ENCODE measurements at places on chromosomes 2 and 18.

DNA sequence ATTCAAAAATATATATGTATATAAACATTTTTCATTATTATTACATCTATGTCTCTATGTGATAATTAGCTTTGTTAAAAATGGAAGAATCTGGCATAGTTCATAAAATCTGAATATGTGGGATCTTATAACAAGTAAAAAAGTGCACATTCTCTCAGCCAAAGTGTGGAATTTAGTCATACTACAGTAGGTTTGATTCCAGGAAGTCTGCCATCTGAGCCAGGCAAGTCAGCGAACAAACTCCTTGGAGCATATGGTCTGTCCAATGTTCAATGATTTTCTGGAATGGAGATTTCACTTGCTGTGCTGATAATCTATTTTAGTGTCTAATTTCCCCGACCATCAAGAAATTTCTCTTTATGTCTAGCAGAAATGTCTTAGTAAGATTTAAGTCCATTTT, 1033.2 kb upstream of the NXPH2 start:
- DNase-seq = no peak

DNA sequence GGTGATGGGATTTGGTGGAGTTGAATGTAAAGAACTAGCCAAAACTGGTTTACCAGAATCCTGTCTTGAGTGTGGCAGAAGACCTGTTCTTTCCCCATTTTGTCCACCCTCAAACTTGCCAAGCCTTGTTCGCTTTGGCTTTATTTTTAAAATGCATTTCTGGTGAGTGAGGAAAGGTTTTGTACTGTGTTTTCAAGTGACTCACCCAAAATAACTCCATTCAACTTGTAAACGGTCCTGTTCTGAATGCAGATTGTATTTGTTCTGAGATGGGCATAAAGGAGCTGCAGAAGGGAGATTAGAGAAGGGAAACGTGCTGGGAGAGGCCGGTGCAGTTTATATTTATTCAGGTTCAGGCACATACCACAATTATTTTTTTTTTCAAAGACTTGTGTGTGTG, 5.3 kb upstream of the ITPRID2 start:
- DNase-seq = no peak

DNA sequence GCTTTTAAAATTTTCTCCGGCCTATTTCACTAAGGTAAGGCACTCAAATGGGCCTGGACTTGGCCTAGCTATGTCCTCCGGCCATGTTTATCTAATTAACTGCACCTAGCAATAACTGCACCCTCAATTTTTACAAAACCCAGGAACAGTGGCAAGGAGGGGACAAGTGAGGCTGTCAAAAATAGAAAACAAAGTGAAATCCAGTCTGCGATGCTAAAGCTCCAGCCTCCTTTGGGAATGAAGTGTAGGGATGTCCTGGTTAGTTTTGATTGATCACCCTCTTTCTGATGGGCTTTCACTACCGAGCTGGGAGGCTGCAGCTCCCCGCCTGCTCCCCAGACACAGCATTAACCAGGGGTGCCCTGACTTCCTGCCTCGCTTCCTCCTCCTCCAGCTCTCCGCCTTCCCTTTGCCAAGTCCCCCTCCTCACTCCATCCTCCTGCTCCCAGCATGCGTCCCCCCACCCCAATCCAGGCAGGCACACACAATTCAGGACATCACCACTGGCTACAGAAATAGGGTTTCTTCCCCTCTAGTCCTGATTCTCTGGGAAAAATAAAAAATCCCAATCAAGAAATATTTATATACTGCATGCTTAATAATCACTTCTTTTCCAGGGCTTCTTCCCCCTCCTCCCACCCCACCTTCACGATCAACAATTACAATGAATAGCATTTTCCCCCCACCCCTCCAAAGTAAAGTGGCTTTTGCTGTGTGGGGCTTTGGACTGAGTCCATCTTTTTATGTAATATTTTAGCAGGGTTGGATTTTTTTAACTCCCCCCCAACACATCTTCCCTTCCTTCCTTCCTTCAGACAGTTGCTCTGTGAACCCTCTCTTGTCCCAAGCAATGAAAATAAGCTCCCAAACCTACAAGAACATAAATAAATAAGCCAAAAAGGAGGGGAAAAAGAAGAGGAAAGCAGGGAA, 3.3 kb upstream of the POU3F3 start:
- no peak for DNase-seq

DNA sequence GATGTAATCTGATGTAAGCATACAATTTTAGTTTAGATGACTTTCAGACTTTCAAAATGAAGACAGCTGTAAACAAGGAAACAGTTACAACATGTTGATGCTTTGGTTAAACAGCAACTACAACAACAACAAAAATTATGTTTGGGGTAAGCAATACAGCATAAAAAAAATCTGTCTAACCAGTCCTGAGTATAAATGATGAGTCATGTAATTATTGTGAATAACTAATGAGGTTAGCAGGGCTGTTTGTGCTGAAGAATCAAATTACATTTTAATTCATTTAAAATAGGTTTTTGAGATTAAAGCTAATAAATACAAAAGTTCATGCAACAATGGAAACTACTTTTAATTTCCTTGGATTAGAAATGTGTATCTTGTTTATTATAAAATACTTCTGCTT, 266.9 kb downstream of the LRP1B start:
- DNase-seq = no peak

DNA sequence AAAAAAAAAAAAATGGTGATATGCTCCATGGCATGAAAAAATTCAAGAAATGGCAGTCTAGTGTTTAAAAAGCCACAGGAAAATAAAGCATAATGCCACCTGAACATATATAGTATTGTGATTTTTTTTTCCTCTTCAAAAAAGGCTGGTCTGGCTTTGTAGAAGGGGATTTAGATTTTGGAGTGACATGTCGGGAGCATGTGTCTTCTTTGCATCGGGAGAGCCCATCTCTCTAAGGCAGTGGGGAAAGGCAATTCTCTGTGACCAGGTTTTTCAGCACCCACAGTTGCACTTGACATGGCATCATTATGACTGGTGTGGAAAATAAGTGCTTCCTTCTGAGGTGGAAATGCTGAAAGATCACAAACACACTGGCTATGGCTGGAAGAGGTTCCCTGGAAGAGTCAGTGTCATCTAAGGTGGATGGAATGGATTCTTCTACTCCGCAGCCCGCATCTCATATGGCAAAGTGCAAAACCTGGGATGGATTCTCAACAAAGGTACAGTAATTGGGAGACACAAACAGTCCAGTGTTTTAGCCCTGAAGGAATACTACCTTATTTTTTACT, 172.5 kb downstream of the AGAP1 start:
- DNase-seq = peak; percentile 75

DNA sequence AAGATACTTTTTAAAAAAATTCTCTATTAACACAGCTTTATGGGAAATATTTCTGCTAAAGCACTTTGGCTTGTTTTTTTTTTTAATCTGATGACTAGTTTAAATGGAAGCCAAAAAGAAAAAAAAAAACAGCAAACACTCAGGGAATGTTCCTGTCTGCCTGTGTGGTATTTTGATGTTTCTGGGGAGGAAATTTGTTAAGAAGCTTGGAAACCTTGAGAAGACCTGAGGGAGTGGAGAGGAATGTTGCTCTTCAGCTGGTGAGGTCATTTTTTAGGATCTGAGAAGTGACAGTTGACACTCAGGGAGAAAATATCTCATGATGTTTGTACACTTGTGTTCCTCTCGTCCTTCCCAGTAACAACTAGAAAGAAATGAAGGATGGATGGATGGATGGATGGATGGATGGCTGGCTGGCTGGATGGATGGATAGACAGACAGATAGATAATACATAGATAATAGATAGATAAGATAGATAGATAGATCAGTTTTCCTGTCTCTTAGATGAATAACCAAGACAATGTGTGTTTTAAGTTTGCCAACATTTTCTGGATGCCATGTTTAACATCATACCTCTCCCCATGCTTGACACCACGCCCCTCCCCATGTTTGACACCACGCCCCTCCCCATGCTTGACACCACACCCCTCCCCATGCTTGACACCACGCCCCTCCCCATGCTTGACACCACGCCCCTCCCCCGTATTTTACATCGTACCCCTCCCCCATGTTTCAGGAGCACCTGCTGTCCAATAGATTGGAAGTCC, 84.8 kb downstream of the CTIF start:
- no peak for DNase-seq

DNA sequence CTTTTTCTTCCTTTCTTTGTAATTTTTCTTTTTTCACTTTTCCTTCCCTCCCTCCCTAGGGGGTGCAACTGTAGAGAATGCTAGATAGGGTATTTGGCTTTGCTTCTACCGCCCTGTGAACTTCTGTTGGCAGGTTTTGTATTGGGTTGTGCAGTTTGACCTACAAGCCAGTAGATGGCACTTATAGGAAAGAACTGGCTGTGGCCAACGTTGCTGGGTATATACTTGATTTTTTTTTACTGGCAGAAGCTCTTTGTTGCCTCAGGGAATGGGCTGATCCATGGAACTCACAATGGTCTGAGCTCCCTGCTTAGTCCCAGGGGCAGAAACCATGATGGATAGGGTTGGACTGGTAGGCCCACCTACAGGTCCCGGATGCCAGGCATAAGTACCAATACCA, 1019.5 kb upstream of the LRRTM1 start:
- DNase-seq = no peak

DNA sequence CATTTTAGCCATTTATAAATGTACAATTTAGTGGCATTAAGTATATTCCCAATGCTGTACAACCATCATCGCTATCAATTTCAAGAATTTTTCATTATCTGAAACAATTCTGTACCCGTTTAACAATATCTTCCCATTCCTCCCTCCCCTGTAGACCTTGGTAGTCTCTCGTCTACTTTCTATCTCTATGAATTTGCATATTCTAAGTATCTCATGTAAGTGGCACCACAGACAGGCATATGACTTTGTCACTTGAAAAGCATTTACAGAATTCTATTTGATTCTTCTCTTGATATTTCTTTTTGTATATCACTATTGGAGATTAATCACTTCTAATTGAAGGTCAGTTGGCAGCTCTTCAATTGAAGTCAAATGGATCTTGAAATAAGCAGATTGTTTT, 48.0 kb downstream of the CCDC138 start:
- no peak for DNase-seq

DNA sequence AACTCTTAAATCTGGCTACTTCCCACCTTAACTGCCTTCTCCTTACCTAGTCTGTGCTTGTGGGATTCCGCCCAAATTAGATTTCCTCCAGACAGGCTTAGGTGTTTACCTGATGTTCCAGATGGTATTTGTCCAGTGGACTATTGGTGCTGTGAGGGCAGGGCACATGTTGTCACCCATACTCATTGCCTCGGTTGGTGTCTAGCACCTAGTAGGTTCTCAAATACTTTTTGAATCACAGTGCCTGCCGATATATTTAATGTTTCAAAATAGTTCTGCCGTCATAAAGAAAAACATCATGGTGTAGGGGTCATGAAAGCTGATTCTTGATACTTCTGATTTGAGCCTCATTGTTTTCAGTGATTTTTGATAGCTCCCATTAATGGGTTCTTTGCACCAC, 1.1 kb downstream of the SEPTIN2 start:
- no peak for DNase-seq

GRCh38 chr2:113175042-113175628, 1.4 kb downstream of the PSD4 start:
- no peak for DNase-seq

All from stromal cell of bone marrow (primary cell).